ENCODE measurements at places on chromosomes 4 and X.
A peak's percentile ranks its signal among the peaks of the same experiment; 100 is the strongest.

- peak; percentile 48 for DNase-seq
Measured at GRCh38 chr4:41692717-41693345, 55.7 kb downstream of the PHOX2B start.

DNA sequence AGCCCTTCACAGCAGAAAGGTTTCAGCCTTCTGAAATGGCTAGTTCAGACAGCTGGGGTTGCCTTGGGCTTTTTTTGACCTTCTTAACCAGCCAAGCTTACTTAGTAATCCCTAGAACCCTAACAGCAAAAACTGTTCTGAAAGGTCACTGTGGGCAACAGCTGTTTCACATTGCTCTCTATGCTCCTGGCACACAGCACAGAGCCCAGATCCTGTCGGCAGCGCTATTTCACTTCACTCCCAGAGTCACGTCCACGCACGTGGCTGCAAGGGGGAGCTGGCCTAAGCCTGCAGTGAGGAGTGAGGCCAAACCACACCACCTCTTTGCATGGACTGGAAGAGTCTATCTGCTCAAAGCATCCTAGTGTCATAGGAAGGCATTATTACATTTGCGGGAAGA lies 32.0 kb upstream of the STS start:
- no peak for DNase-seq

GRCh38 chr4:100254237-100254636 lies 64.0 kb upstream of the DDIT4L start:
- DNase-seq: no peak

- DNase-seq: no peak
Measured at GRCh38 chrX:123487669-123488068, 245.2 kb downstream of the THOC2 start.

- DNase-seq: no peak
Measured at GRCh38 chrX:17529151-17529745, 154.2 kb downstream of the NHS start.

DNA sequence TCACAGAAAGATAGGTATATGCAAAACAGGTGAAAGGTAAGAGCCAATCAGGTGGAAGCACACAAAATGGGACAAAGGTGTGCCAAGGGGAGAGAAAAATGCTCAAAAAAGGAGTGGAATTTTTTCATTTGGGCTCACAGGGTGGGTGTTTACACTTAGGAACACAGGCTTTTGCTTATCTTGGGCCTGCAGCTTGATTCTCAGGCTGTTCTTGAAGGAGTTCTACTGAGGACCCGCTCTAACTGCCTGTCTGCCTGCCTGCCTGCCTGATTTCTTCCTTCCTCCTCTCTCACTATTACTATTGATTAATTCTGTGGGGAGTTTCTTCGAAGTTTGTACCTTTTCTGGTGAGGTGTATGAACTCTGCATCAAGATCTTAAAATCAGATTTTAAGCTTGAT lies 120.3 kb upstream of the CTSO start:
- DNase-seq: no peak

- DNase-seq: no peak
Measured at GRCh38 chr4:148330161-148330560, 112.1 kb downstream of the NR3C2 start.

DNA sequence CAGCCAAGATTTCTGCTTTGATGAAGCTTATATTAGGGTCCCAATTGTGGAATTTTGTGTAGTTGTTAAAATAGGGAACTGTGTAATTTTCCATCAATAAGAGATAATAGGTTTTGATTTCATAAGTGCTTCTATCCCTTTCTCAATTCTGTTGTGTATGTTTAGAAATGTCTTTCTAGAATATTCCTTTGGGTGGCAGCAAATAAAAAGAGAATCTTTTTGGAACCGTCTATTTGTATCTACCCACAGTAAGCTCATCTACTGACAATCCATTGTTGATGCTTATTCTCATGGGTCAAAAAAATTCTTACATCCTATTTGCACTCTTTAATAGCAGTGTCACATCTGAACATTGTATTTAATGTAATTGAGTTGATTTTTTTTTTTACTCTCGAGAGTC lies 61.7 kb downstream of the TMA16 start:
- DNase-seq: no peak

DNA sequence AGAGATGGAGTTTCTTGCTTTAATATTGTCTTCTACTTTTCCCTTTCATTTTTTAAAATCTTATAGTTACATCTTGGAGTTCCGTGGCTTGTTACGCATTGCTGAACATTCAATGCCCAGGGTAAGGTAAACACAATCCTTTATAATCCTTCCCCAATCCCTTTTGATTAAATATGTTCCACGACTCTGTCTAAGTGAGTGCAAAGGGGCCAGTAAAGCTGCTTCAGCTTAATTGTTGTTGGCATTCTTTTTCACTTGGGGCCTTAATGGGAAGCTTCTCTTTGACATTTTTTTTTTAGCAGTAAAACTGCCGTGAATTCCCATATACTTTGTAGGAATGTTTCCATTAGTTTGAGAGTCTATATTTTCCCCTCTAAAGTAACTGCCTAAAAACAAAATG lies 1028.1 kb downstream of the C4orf33 start:
- DNase-seq: no peak

GRCh38 chr4:138225477-138225876 lies 16.7 kb downstream of the SLC7A11 start:
- no peak for DNase-seq

- DNase-seq: no peak
Measured at GRCh38 chr4:16187455-16187854, 38.8 kb downstream of the TAPT1 start.

DNA sequence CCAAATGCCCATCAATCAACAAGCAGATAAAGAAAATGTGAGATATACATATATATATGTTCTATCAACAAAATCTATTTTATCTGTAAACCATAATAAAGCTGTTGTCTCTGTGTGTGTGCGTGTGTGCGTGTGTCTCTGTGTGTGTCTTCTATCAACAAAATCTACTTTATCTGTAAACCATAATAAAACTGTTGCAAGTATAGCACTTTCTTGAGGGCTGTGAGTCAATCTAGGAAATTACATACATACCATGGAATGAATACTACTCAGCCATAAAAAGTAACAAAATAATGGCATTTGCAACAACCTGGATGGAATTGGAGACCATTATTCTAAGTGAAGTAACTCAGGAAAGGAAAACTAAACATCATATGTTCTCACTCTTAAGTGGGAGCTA lies 12.5 kb upstream of the PLK4 start:
- DNase-seq: no peak

DNA sequence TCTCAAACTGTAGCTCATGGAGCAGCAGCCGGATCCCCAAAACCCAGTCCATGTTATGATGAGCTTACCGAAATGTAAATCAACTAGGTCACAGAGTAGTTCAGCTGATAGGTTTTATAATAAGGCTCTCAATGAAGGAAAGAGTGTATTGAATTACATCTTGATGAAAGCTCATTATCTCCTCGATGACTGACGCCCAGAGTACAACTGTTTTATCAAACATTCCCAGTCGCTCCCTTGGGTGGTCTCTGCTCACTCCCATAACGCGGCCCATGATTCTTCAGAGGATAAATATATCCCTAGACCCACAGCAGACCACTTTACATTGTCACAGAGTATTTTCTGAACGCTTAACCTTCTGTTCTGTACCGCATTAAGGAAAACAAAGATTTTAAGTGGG lies 452.3 kb upstream of the GALNT7 start:
- DNase-seq: no peak

DNA sequence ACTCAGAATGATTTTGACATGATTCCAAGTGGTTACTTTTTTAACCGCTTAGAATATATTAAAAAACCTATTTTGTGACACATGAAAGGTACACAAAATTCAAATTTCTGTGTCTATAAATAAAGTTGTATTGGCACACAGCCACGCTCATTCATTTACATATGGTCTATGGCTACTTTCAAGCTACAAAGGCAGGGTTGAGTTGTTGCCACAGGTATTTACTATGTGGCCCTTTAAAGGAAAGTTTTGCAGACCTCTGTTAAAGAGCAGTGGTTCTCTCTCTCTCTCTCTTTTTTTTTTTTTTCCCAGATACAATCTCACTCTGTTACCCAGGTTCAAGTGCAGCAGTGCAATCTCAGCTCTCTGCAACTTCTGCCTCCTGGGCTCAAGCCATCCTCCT lies 23.0 kb downstream of the GPM6B start:
- DNase-seq: no peak

DNA sequence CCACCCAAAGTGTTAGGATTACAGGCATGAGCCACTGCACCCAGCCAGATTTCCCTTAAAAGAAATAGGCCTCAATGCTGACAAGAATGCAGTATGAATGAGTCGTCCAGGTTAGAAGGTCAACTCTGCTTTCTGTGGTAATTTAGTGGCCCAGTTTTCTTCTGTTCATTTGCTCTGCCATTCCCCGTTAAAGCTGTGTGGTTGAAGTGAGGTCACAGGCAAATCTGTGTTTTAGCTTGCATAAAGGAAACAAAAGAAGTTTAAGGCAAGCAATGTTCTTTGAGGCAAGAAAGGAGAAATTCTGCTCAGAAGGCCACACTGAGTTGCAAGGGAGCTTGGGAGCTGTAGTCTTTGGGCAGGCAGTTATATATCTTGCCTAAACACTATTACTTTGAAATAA lies 176.8 kb downstream of the LARP7 start:
- no peak for DNase-seq

- DNase-seq: no peak
Measured at GRCh38 chr4:29966386-29966785, 753.8 kb upstream of the PCDH7 start.

DNA sequence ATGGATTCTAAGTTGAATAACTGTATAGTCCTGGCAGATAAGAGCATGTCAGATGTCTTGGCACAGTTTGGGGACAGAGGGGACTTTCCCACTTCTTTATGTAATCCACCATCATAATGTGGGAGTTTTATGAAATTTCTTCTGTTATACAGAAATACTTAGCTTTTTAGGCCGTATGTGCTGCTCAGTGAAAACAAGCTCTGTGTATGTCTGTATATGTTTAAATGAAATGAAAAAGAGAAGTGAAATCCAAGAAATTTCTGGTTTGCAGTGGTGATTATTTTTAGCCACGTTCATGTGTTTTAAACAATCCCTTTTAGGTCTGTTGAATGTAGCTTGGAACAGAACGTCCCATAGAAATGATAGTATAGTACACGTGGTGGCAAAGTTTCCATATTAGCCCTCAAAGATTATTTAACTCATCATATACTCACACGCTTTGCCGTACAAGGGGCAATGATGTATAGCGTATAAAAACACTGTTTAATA lies 41.0 kb downstream of the GAB1 start:
- no peak for DNase-seq

DNA sequence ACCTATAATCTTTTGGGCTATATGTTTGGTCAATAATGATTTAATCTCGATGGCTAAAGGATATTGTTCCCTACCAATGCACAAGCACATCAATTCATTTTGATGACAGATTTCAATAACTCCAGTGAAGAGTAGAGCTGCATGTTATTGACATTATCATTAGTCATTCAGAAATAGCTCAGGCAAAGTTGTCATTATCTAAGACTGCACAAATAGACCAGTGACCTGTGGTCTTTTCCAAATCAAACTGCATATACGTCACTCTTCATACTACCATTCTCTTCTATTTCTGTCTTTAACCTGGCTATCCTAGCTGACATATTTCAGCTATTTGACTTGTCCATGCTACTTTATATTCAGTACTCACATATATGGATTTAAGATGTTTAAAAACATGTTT lies 1050.8 kb downstream of the C4orf33 start:
- no peak for DNase-seq

GRCh38 chr4:40956721-40957255 lies 207.0 kb downstream of the NSUN7 start:
- DNase-seq: no peak

DNA sequence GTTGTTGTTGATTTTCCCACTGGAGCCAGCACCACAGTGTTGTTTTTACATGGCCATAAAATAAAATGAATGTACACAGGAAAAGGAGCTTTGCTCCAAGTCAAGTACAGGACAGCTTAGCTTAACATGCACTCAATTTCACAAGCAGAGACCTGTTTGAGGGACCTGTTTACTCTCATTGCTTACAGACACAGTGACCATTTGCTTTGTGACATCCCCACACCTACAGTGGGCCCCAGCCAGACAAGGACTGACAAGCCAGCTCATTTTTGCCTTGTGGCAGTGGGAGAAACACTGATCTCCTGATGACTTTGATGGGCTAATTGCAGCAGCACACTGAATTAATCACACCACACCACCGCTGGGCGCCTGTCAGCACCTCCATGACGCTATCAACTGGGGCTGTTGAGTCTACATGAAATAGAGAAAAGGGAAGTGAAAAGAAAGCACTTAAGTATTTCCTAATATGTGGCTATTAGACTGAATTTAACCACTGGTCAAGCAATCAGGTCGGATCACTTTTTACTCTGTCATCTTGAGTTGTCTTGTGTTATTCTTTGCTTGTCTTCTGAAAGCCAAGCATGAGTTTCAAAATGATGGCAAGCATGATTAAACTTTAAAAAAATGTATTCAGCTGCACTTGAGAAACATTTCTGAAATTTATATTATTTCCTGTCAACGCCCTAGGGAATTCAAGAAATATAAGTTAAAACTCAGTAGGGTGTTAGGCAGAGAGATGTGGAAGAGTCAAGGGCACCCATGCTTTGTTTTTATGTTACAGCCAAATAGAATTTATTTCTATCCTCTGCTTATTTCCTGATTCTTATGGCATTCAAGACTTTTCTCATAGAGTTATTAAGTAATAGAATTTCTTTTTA lies 557.7 kb downstream of the RAB28 start:
- DNase-seq: no peak

GRCh38 chr4:122041312-122041711 lies 89.5 kb upstream of the TRPC3 start:
- DNase-seq: no peak

DNA sequence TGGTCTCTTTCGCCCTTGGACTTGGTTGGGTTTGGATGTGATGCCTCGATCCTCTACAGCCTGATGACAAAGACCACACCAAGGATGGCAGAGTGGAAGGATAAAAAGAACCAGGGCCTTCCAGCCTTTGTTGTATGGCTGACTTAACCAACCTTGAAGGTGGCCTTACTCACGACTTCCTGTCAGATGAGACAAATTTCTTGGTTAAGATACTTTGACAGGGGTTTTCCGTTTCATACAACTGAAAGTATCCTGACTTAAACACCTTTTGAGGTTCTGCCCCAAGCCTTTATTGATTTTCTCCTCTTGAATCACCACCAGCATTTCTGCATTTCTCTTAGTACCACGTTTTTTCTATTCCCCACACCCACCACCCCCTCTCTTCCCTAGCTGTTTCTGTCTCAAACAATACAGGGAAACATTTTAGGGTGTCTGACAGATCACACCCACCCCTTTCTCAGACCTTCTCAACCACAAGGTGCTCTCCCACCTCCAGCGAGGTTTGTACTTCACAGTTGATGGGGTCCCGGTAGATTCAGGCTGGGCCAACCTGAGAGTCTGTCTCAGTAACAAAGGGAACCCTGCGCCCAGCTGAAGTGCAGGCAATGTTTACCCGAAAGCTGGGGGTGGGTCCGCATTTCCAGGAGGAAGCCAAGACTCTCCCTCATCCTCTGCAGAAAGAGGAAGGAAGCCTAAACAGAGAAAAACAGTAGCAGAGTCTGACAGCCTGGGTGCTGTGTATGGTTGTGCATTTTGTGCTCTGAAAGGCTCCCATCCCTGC lies 5.0 kb upstream of the TSPAN5 start:
- no peak for DNase-seq

GRCh38 chrX:21666679-21667078 lies 8.5 kb upstream of the KLHL34 start:
- no peak for DNase-seq

- no peak for DNase-seq
Measured at GRCh38 chr4:154578919-154579318, 11.6 kb downstream of the FGA start.
